ENCODE measurements at places on chromosomes 4 and X.

DNA sequence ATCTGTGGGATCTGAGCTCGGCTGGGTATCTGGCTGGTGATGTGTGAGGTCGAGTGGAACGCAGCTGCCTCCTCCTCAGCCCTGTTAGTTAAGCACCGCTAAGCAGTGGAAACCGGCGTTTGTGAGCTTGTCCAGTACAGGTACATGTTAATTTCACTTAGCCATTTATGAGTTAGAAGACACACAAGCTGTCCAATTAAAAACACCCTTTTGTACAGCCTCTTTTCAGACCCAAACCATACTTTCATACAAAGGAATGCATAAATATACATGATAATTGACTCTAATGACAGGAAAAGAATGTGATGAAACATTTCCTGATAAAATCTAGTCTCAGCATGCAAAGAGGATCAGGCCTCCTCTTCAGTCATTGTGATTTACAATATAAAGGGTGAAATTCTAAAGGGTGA lies 163.6 kb upstream of the FAT1 start:
- no peak for DNase-seq

GRCh38 chr4:7186031-7186430 lies 6.3 kb upstream of the SORCS2 start:
- DNase-seq = peak; percentile 92

DNA sequence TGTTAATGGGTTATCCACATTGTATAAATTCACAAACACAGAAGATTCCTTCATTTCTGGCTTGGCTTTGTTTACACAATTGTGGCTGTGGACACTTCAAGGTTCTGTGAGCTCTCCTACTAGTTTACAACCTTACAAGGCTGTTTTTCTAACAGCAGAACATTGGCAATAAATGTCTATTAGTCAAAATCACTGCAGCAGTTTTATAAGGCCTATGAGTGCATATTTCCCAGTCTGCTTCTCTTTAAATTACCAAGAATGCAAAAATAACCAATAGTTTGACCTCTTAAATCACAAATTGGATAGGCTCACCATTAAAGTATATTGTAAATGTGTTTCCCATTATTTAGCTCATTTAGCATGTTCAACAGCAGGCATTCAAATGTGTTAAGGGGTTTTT lies 239.2 kb downstream of the DKK2 start:
- DNase-seq = no peak

- DNase-seq = no peak
Observed at GRCh38 chrX:68711845-68712244, 64.4 kb downstream of the STARD8 start.

DNA sequence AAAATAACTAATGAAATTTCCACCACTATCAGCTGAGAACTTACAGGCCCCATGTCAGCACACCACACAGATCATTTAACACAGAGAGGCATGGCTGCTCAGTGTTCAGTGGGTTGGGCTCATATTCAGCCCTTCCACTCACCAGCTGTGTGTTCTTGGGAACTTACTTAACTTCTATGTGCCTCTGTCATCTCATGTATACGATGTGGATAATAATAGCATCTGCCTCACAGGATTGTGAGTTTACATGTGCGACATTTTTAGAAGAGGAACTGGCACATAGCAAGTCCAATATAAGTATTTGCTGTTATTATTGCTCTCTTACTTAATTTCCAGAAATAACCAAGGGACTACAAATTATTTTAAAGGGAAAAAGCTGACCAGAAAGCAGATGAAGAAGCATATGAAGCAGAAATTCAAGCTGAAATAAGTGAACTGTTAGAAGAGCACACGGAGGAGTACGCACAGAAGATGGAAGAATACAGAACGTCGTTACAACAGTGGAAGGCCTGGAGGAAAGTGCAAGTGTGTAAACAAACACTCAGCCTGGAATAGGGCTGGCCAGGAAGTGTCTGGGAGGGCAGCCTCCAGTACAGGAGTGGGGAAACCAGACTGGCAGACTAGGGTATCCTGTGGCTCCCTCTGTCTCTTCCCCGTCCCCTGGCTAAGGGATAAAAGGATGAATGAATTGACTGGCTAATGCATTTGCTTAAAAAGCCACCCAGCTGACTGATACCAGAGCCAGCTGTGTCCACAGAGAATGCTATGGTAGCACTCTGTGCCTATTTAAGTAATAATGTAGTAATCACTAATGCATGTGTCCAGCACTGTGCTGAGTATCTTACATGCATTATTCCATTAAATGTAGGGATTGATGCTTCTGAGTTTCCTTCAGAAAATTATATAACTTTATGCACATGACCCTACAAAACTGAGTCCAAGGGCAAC lies 67.1 kb downstream of the CC2D2A start:
- no peak for DNase-seq

GRCh38 chr4:52370576-52370975 lies 288.5 kb downstream of the USP46 start:
- no peak for DNase-seq

- no peak for DNase-seq
Observed at GRCh38 chr4:158146736-158147135, 26.1 kb downstream of the GASK1B start.

GRCh38 chrX:130714135-130714534 lies 188.9 kb downstream of the ENOX2 start:
- DNase-seq = no peak

DNA sequence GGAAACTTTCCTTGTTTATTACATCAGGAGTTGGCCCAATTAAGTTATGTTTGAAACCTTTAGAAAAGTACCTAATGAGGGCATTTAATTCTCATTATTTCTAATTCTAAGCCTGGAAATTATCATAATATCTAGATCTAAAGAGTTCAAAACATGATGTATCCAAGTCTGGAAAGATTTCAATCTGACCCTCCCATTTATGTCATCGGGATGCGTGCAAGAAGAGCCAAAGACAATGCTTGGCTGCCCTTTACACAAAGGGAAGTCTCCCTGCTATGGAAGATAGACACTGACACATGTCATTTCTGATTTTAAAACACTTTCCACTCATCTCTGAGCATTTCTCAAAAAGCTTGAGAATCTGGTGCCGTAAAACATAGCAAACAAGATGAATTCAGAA lies 222.4 kb downstream of the ANTXR2 start:
- no peak for DNase-seq

DNA sequence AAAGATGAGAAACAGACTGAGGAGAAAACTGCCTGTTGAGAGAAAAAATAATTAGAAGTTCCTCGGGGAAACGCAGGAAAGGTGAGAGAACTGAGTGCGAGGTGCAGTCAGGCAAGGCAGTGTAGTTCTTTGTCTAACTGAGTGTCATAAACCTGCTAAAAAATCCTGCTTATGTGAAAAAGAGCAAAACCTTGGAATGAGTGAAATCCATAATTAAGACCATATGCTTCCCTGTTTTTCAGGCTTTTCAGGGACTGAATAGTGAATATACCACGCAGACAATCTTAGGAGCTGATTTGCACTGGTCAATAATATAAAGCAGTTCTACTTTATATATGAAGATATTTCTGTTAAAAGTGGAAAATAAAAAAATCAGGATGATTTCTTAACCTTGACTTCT lies 104.9 kb downstream of the RASGEF1B start:
- DNase-seq = no peak

- no peak for DNase-seq
Observed at GRCh38 chr4:140049024-140049848, 104.7 kb downstream of the MAML3 start.

- no peak for DNase-seq
Observed at GRCh38 chr4:106430797-106431196, 62.2 kb upstream of the GIMD1 start.

DNA sequence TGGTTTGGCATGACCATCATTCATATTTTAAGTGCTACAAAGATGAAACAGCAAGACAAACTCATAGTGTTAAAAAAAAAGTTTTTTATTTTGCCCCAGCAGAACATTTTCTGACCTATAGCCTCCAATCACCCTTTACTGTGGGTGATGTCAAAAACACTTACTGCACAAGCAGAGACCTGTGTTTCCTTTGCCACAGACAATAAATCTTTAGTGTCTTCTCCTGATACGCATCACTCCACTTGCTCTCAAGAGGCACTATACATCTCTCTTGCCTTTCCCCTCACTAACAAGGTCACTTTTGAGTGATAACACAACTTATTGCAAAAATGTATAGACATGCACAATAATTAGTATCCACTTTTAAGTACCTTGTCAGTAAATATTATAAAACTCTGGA lies 125.6 kb downstream of the ANTXR2 start:
- no peak for DNase-seq

GRCh38 chrX:85107407-85107806 lies 103.7 kb downstream of the APOOL start:
- DNase-seq = no peak

DNA sequence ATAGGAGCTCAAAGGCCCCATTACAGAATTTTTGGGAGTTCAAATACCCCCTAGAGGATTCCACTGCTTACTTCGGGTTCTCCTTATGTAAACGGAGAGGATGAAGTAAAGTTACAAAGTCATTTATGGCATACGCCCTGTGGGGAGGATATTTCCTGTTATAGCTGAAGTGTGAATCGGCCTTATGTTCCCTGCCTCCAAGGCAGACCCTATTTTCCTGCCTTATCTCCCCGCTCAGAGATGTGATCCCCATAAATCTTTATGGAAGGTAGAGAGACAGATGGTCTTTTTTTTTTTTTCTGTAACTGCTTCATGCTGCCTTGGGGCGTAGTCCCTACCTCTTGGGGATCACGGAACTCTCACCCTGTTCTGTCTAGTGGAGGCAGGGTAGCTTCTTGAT lies 56.0 kb upstream of the DHX15 start:
- no peak for DNase-seq

All from 8988T (cell line).